Small intestine (tissue), 16 donors: ENCODE measurements at places on chromosomes 6 and 20.

GRCh38 chr6:92647630-92648029, 771.7 kb downstream of the EPHA7 start:
- no peak for DNase-seq

GRCh38 chr6:114649298-114649697, 306.5 kb upstream of the HS3ST5 start:
- DNase-seq = peak; percentile 47

DNA sequence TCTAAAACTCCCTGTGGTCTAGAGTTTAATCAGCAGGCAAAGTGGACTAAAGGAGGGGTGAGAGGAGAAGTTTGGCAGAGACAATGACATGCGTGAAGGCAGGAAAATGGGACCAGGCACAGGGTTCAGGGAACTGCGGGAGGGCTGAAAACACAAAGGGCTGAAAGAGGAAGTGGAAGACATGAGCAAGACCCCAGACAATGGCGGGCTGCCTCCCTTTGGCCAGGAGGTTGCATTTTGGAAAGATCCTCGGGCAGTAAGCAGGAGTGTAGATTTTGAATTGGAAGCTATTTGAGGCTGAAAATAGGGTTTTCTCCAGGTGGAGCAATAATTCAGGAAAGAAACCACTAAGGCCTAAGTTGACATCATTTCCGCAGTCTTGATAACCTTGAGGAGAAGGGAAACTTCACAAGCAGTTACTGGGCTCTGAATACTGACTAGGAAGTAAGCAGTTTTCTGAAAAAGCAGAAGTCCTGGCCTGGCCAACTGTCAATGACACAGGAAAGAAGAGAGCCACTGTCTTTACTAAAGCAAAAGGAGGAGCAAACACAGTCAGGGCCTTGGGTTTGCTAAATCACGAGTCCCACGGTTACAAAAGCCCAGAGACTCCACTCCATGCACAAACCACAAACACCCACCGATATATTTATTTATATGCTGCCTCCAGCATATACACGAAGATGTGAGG, 3.4 kb downstream of the LY86 start:
- DNase-seq = no peak

DNA sequence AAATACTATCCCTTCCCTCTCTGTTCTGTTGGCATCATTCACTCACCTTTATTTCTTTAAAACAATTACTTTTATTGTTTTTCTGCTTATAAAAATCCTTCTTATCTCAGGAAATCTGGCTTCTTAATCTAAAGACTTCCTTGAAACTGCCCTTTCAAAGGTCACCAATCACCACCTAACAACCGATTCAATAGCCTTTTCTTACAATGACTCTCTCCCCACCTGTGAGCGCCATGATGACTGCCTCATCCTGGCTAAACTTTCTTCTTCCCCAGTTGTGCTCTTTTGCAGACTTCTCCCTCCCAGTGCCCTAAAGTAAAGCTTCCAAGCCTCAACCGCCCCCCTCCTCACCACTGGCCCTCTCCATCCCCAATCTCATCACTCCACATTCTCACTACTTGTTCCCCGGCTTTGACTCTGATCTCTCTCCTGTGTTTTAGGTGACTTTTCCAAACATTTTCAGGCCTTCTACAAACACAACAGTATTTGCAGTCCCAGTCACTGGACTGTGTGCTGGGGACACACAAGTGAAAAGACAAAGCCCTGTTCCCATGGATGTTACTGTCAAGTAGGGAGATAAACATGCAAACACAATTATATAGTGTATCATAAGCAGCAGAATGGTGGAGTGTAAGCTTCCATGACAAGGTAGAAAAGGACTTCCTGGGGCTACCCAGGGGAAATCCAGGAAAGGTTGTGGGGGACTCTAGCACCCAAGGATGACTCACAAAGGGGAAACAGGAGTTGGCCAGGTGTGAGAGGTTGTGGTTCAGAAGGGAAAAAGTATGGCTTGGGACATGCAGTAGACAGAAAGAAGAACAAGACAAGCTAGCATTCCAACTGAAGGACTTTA, 12.8 kb downstream of the NHSL1 start:
- DNase-seq = peak; percentile 54

- no peak for DNase-seq
Observed at GRCh38 chr6:159935633-159936032, 33.2 kb upstream of the IGF2R start.

DNA sequence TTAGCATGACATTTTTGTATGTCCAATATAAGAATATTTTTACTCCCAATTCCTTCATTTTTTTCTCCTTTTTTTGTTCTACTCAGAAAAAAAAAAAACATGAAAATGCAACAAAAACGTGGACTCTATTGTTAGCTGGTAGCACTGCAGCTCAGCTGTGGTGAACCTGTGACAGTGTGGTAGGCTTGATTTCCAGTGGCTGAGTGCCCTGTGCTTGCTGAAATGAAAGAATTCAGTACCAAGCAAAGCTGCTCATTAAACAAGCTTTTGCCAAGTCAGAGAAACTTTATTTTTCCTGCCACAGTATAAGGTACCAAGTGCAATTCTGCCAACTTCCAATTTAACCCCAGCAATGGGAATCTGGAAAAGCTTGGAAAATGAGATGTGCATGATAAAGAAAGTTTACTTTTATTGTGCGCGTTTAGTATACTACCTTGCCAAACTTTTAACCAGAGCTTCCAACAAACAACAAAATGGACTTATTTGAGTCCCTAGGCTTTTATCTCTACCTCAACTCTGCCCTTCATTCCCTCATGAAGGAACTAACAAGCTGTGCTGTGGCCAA, 215.2 kb downstream of the SLC35F1 start:
- DNase-seq = no peak

DNA sequence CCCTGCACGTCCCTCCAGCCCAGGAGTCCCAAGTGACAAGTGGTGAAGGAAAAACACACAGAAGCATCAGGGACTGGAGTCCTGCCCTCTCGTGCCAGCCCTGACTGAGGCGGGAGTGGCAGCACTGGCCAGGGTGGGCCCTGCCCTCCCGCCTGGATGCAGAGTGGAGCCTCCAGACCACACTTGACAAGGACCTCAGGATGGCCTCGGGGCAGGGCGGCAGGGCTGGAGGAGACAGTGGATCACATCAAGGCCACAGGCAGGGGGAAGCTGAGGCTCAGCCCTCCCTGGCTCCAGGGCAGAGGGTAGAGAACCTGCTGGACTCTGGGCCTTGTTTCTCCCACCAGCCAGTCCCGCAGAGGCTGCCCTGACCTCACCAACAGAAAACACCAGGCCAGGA, 128.8 kb upstream of the CDH4 start:
- DNase-seq = no peak
